Epithelial cell of proximal tubule (primary cell): ENCODE measurements at places on chromosomes 7 and 10.
A peak's percentile ranks its signal among the peaks of the same experiment; 100 is the strongest.

DNA sequence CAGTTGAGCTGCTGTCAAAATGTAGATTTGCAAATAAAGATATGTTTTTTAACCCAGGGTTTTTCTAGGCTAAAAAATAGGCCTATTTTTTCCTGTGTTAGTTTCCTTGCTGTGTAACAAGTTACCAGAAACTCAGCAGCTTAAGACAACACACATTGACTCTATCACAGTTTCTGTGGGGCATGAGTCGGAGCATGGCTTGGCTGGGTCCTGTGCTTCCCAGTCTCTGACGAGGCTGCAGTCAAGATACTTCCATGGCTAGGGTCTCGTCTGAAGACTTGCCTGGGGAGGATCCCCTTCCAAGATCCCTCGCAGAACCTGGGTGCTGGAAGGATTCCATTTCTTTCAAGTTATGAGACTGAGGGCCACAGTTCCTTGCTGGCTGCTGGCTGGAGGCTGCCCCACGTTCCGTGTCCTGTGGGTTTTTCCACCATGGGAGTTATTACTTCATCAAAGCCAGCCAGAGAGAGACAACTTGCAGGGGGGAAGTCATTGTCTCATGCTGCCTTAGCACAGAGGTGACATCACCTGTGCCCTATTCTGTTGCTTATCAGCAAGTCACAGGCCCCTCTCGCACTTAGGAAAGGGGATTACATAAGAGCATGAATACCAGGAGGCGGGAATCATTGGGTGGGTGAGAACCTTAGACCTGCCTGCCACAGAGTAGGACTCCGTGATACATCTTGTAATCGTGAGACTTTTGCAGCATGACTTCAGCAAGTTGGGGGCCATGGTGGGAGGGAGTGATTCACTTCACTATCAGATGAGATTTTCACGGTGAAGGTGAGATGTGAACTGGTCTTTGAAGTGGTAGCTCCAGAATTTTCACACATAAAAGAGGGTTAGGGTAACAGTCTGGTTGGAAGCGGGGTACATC is 77.9 kb downstream of the CCNY start:
- DNase-seq: no peak

DNA sequence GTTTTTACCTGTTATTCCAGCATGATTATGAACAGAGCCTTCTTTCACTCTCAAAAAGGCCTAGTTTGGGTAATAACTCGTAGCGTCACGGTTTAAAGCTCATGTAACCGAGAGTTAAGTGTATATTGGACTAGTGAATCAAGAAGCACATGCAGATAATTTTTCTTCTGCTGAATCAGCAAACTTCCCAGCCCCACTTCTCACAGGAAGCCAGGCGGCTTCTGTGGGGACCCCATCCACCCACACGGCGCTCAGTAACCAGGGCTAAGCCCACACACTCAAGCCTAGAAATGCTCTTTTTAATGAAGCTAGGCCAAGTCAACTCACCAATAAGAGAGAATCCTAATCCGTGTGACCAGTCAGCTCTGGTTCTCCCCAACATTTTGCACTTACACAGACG is 191.2 kb upstream of the MGMT start:
- no peak for DNase-seq

DNA sequence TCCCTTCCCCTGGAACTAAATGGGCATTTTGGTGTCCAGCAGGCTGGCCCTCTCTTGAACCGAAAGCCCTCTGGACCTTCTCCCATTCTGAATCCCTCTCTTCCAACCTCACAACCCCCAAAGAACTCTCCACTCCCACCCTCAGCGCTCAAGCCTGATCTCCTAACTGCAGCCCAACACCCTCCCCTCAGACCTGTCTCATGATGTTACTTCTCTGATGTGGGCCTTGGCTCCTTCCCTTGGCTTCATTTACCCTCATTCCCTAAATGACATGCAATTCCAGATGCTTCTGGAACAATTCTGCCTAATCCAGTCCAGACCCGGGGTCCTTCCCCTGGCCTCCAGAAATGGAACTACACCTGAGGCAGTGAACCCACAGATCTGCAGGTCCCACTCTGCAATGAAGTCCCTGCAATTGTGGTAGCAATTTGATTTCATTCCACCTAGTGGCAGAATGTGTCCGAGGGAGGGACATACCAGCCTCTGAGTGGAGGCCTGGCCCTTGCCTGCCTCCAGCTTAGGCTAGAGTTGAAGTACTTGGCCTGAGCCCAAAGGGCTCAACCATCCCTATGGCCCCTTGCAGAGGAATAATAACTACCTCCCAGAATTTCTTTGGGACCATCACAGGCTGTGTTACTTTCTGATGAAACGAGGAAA is 4.1 kb upstream of the CEP41 start:
- no peak for DNase-seq

- DNase-seq: no peak
These were observed 19.5 kb upstream of the ITGB8 start for GRCh38 chr7:20310963-20311742.

DNA sequence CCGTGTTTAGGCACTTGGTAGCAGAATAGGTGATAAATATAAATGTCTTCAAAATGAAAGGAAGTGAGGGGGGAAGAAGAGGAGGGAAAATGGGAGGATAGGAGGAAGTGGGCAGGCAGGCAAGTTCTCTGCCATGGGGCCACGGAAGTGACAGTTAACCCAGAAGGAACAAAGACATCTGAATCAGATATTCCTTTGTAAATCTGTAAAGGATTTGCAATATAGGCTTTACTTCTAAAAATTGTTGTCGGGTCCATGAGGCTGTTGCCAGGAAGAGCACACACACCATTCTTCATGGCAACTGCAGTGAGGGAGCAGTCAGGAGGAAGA is 23.7 kb upstream of the RASSF4 start:
- DNase-seq: no peak

GRCh38 chr7:74355091-74355490 is 65.9 kb downstream of the CLIP2 start:
- DNase-seq: peak; percentile 30

DNA sequence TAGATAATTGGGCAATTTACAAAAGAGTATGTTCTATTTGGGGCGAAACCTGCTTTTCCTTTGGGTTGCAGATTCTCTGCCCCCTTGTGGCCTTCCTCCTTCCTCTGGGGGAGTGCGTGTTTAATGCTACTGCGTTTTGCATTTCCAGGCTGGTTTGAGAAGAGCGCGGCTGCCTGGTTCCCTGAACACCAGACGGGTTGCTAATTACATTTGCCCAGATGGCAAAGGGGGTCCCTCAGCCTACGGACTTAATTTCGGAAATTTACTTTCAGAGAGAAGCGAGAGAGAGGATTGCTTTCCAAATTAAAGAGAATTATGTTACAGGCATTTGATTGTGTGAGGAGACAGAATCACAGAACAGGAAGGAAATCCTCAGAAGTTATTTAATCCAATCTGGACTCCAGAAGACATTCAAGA is 91.9 kb upstream of the JAZF1 start:
- DNase-seq: no peak

DNA sequence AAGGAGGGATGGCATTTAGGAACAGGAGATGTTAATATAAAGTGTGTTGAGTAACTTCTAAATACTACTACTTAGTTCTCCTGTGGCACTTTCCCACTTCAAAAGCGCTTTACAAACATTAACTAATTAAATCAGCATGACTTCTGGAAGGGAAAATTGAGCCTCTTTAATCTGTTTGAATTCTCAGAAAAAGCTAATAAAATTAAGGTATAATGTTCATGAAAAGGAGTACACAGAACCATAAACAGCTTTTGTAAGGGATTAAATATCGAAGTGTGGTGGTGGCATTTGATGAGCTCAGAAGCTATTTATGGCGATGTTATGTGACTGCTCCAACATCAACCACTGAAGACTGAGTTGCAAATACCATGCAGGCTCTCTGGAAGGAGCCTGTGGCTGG is 10.2 kb upstream of the VAX1 start:
- DNase-seq: no peak

GRCh38 chr7:80210400-80210799 is 75.8 kb downstream of the GNAI1 start:
- DNase-seq: no peak

DNA sequence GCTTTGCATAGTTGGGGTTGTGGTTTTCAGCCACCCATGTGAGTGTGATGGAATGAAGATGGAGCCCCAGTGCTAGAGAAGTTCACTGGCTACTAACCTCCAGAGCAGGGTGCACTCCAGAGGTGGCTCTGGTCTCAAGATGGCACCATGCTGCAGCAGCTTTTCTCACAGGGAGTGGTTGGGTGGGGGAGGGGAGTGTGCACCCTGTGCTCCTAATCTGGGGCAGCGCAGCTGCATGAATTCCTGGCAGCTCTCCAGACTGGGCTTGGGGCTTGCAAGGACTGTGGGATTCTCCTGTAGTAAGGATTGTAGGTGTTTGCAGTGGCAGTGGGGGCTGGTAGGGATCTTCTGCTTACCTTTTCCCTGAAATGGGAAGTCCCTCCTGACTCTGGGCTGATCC is 23.7 kb downstream of the PHTF2 start:
- DNase-seq: no peak

DNA sequence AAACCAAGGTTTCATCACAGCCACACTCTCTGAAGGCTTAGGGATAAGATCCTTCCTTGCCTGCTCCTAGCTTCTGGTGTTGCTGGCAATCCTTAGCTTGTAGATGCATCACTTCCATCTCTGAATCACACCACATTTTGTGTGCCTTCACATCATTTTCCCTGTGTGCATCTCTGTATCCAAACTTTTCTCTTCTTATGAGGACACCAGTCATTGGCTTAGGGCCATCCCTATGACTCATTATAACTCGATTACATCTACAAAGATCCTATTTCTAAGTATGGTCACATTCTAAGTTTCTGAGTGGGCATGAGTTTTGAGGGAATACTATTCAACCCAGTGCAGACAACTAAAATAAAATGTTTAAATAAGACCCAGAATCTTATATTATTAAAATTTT is 121.7 kb downstream of the C7orf25 start:
- DNase-seq: no peak

- no peak for DNase-seq
These were observed 38.0 kb downstream of the MDFIC start for GRCh38 chr7:114959931-114960330.

- no peak for DNase-seq
These were observed 219.6 kb downstream of the ELFN1 start for GRCh38 chr7:1889556-1890181.

DNA sequence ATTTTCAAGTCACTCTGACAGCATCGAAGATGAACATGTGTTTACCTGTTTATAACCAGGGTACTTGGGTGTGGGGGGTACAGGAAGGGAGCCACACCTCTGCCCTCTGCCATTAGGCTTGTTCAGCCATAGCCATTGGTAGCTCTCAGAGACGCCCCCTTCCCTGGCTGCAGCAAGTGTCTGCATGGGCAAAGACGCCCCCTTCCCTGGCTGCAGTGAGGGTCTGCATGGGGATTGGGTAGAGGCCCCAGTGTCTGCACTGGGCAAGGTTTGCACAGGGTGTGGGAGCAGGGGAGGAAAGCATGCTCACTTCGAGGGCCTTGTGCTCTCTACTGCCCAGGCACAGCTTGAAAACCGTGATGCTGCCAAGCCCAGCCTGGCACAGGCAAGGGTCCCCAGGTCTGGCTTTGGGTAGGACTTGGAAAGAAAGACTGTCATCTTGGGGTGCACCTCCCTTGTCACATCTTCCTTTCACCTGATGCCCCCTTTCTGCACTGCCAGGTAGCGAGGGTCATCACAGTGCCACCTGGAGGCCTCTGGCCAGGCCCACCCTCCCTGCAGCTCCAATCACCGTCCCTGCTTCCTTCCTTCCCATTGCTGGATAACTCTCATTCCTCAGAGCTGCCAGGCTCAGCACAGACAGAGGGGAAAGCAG is 3.7 kb downstream of the TMEM225B start:
- DNase-seq: no peak

DNA sequence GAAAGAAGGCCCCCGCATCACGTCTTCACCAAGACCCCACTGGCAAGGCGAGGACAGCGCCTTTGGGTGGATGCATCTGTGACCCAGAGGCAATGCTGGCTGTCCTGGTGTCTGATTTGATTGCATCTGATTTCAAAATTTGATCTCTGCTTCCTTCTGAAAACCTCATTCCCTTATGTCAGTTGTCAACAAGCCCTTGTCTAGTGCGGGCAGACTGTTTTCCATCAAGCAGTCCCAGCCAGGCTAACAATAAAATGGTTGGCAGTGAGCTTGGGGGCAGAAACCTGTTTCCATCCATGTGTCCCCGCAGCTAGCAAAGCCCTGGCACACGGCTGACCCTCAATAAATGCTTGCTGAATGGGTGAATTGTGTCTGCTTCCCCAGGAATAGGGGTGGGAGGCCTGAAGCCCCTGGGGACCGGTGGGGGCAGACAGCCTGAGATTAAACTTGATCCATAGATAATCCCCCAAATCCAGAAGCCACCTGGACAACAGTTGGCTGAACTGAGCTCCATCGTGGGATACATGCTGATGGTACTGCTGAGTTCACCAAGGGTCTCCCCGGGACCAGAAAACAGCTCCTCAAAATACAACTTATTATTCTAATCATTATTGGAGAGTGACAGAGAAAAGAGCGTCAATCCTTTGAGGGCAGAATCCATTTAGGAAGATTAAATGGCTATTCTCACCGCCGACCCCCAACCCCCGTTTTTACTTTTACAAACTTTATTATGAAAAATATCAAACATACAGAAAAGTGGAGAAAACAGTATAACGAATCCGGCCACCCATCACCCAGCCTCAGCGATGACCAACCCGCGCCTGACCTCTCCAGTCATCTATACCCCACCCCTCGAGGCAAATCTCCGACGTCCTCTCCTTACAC is 912 bp upstream of the DUSP5 start:
- DNase-seq: no peak

- no peak for DNase-seq
These were observed 190.0 kb upstream of the ZWINT start for GRCh38 chr10:56551037-56551436.

DNA sequence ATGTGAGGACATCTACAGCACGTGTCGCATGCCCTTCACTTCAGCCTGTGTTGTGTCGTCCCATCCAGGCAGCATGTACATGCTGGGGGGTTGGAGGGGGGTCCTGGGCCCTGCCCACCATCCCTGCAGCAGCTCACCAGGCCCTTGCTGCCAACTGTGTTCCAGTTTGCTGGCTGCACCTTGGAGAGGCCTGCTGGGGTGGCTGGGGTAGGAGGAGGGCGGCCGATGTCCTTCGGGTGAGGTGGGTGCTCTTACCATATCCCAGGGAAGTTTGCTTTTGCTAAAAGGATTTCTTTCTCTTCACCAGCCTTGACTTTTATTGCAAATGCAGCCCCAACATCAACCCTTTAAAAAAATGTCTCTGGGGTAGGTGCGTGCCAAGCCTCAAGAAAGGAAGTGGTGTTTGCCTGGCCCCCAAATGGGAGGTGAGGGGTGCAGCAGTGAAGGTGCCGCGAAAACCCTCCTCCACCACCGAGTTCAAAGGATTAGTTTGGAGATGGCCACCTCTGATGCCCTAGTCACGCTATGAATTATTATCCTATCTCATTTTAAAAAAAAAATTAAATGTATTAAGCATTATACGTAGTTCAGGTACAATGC is 165.8 kb upstream of the KLF6 start:
- DNase-seq: no peak

- DNase-seq: peak; percentile 79
These were observed 116.1 kb downstream of the PARD3 start for GRCh38 chr10:34698979-34699378.
